EH (cell line): ENCODE measurements at places on chromosomes 6 and 20.
A peak's percentile ranks its signal among the peaks of the same experiment; 100 is the strongest.

DNA sequence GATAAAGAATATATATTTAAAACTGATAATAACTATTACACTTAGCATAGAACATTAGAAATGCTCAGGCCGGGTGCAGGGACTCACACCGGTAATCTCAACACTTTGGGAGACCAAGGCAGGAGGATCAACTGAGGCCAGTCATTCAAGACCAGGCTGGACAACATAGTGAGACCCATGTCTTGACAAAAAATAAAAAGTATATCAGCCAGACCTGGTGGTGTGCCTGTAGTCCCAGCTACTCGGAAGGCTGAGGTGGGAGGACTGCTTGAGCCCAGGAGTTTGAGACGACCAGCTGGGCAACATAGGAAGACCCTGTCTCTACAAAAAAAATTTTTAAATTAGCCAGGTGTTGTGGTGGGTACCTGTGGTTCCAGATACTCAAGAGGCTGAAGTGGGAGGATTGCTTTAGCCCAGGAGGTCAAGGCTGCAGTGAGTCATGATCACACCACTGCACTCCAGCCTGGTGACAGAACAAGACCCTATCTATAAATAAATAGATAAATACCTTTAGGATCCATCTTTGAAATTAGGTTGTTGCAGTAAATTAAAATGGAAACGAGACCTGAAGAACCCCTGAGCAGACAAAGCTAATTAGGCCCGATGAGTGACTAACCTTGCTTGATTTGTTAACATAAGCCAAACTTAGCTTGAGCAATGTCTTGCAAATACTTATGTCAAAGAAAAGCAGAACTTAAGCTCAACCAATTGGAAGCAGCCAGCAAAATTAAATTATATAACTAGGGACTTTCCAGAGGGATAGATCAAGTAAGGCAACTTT lies 75.8 kb upstream of the E2F3 start:
- DNase-seq = no peak

DNA sequence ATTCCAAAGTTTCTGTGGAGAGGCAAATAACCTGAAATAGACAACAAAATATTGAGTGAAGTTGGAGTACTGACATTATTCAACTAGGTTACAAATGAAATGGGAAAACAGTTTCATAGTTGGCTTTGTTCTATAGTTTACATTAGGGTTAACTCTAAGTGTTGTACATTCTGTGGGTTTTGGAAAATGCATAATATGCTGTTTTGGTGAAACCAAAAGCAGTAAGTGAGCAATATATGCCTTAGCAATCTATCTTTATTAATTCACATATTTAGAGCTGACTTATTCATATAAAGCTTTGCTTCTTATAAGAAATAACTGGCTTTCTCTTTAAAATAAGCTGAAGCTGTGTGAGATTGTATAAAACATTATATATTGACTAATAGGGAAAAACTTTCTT lies 157.5 kb upstream of the AHI1 start:
- DNase-seq = no peak

DNA sequence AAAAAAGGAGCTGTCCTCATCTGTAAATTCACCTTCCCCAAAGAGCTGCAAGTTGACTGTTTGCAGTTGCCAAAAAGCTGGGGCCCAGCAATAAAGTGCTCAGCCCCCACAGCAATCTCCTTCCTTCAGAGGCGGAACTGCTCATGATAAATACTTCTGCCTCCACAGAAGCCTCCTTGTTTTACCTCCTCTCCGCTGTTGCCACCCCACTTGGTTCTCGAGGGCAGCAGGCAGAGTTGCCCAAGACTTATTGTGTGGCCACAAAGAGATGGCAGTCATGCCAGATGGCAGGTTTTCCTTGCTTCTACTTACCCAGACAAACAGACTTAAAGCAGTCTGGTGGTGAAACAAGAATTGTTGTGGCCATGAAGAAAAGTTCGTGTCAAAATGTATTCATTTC lies 66.3 kb downstream of the SLX4IP start:
- no peak for DNase-seq

- DNase-seq = peak; percentile 52
Measured at GRCh38 chr6:25477006-25477590, 174.9 kb upstream of the SCGN start.

DNA sequence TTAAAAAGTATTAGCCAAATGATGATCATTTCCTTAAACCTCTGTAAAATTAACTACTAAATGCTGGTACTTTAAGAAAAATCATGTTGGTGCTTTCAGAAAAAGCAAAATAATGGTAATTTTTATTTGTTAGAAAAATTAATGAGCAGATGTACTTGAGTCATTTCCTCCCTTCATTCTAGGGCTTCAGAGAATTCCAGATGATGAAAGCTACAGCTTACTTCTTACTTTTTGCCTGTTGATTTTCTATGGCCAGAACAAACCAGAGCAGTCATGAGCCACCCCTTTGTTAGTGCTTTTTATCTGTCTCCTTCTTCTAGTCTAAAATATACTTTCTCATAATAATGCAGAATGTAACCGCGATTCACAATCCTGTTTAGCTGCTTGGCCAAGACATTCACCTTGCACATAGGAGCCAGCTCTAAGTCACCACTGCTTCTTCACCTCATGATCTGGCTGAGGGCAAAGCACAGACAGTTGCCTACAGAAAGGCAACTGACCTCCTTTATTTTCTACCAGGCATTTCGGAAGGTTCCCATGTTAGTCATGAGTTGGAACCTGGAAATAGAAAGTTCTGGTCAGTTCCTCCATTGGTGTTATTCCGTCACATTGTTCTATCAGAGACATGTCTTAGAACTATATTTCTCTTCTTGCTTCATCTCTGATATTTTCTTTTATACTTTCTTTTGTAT lies 43.5 kb upstream of the TINAG start:
- DNase-seq = peak; percentile 21

DNA sequence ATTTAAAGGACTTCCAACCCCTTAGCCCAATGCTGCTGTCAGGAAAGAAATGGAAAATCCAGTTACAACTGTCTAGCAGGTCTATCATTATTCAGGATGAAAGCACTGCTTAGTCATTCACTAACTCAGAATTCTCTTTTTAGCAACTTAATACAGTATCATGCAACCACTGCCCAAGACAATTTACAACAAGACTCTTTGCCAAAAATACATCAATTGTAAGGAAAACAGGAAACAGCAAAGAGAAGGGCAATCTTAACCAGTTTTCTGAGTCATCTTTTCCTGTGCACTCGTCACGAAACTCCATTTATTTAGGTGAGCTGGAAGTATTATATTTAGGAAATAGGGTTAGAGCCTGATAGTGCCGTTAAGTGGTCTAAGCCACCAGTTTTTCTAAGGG lies 1197.7 kb upstream of the CITED2 start:
- DNase-seq = peak; percentile 97

GRCh38 chr6:163094881-163095280 lies 319.6 kb upstream of the QKI start:
- no peak for DNase-seq

- DNase-seq = peak; percentile 30
Measured at GRCh38 chr6:117502580-117502979, 20.1 kb downstream of the DCBLD1 start.

DNA sequence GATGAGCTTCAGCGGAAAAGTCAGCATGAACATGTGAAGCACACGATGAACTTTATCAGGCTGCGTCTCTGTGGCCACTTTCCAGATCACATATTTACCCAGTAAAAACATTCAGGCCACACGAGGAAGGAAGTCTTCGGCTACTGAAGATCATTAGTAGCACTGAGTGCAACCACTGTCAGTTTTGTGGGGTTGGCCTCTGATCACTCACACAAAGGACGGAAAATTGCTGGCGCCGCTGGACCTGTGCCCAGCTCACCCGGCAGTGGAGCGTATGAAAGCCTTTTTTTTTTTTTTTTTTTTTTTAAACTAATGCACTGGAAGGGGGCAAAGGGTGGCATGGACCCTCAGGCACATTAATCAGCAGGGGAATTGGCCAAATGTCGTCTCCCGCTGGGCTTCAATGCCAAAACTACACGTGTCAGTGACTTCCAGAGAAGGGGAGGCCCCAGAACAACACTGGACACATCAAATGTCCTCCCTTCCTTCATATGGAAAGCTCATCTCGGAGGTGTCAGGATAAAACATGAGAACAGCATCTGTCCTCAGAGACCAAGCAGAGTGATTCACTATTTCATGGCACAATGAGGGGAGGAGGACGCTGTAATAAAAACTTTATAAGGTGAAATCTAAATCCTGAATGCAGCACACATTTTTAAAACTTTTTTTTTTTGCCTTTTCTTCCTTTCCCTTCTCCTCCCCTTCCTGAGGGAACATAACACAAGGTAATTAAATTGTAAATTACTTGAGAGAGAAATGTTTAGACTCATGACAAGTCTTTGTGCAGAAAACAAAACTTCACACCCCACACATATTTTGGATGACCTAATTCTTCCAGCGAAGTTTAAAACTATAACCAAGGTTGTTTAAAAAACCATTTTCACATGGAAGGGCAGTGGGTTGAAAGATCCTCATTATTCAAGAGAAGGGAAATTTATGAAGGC lies 223.4 kb downstream of the FOXC1 start:
- peak; percentile 76 for DNase-seq

GRCh38 chr6:152130441-152130840 lies 323.0 kb downstream of the ESR1 start:
- peak; percentile 18 for DNase-seq

- peak; percentile 77 for DNase-seq
Measured at GRCh38 chr6:13303668-13304017, 24.7 kb downstream of the TBC1D7 start.

- DNase-seq = no peak
Measured at GRCh38 chr6:135282395-135282794, 101.3 kb downstream of the MYB start.

DNA sequence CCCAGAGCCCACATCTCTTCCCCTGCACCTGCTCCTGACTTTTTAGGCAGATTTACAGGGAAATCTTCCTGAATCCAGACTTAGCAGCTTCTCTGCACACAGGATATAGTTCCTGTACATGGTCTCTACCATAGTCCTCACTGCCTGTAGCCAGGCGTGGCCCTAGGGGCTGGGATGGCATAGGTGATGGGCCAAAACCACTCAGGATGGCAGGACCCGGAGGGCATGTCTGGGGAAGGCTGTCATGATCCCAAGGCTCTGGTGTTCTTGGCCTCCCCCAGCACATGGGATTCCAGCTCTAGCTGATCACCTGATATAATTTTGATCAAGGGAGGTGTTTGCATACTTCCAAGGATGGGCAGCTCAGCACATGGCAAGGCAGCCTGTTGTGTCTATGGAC lies 58.0 kb downstream of the TOX2 start:
- no peak for DNase-seq

GRCh38 chr20:55052459-55052858 lies 577.1 kb downstream of the DOK5 start:
- no peak for DNase-seq

- DNase-seq = no peak
Measured at GRCh38 chr20:38804682-38805501, 605 bp upstream of the PPP1R16B start.

DNA sequence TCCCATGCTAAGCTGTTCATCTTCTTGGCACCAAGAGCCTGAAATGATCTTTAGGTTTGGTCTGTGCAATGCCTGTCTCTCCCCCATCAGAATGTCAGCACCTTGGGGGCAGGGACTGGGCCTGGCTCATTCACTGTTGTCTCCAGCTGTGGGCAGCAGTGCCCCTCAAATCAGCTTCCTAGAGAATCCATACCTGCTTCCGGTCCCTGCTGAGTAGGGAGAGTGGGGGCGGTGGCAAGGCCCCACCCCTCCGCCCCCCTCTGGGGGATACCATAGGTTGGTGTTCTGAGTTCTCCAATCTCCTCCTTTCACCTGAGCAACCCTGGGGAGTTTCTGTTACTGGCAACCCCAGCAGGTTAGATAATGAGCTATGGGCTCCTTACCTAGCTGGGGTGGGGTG lies 19.2 kb upstream of the SPDEF start:
- DNase-seq = no peak

- DNase-seq = no peak
Measured at GRCh38 chr6:87213364-87213763, 58.0 kb downstream of the ZNF292 start.

DNA sequence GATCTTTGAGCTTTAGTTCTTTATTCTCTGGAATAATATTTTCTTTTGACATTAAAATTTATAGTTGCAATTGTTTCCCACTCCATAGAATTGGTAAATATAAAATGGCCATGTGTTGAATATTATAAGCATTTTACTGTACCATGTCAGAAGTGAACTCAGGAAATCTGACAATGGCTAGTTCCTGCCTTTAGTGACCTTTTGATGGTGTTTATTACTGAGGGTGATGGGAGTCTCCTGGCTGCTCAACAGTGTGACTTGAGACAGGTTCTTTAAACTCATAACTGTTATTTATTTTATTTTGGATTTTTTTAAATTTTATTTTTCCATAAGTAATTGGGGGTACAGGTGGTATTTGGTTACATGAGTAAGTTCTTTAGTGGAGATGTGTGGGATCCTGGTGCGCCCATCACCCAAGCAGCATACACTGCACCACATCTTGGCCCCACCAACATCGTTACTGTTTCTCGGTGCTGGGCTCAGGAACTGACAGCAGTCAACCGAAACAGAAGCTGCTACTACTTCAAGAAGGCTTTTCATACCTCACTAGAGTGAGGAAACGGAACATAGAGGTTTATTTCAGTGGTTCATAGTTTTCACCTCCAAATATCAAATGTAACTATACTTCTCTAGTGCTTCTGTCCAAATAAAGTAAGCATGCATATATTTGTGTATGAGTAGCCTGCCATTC lies 90.4 kb downstream of the PLEKHG1 start:
- DNase-seq = no peak

GRCh38 chr6:88266126-88266525 lies 100.0 kb upstream of the CNR1 start:
- DNase-seq = no peak

GRCh38 chr6:2216794-2217383 lies 28.5 kb downstream of the GMDS start:
- no peak for DNase-seq

DNA sequence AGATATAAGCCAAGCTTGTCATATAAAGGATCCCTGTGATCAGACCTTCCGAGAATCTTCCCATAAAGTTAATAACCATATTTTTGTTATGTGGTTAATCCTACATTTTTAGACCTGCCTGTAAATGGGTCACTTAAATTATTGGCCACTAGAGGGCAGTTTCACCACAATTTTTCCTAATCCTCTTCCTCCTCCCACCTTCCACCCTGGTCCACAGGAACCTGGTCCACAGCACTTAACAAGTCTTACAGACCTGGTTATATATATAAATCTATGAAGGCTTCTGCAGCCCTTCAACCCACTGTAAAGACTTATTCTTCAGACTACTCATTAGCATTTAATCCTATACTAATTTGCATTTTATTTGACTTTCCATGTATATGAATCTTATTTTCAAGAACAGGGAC lies 28.3 kb downstream of the MRS2 start:
- DNase-seq = peak; percentile 64

DNA sequence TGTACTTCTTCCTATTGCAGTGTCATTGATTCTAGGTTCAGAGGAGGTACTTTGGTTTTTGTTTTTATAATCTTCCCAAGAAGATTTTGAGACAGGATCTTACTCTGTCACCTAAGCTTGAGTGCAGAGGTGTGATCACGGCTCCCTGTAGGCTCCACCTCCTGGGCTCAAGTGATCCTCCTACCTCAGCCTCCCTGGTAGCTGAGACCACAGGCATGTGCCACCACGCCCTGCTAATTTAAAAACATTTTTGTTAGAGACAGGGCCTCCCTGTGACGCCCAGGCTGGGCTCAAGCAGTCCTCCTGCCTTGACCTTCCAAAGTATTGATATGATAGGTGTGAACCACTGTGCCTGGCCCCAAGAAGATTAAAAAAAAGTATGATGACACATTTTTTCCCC lies 3.4 kb upstream of the SLC17A5 start:
- no peak for DNase-seq
